ENCODE measurements at places on chromosomes 3 and 15.

GRCh38 chr3:58236527-58237237 is 910 bp upstream of the ABHD6 start:
- DNase-seq: no peak

- DNase-seq: no peak
Measured at GRCh38 chr3:18557216-18557615, 132.1 kb upstream of the SATB1 start.

GRCh38 chr15:74011610-74012009 is 17.1 kb downstream of the PML start:
- no peak for DNase-seq

GRCh38 chr3:14506626-14507304 is 33.4 kb downstream of the GRIP2 start:
- DNase-seq: no peak

DNA sequence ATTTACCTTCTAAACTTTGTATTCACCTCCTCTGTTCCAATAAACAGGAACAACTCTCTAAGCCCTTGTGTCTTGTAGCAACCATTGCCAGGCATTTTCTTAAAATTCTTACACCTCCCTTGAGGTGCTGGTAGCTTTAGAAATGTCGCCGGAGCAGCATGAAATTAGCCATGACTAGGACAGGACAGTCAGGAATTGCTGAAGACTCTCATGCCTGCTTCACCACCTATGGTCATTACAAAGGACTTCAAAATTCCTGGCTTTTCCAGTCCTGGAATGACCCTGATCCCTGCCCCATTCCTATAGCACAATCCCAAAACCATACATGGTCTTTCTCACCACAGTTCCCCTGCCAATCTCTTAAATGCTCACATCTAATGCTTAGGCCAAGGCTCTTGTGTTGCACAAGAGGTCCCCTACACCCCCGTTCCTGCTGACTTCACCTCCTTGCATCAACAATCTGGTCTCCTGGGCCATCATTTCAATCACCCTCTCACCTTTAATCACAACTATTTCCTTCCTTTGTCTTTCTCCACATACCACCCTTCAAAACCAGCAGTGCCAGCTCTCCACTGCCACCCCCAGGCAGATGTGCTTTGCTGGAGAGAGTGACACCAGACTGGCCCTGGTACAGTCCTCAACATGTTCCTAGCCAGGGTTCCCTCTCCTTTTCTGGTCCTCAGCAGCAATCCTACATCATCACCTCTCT is 113.2 kb upstream of the TJP1 start:
- DNase-seq: no peak

All from activated naive CD4-positive, alpha-beta T cell treated with anti-CD3 and anti-CD28 coated beads, Interleukin-2, amount 50 U/mL, for 16 hours (primary cell).